Karpas-422 (cell line): ENCODE measurements at places on chromosomes 3 and 15.

- DNase-seq: peak; percentile 78
Observed at GRCh38 chr15:56468401-56468800, 3.5 kb upstream of the MNS1 start.

DNA sequence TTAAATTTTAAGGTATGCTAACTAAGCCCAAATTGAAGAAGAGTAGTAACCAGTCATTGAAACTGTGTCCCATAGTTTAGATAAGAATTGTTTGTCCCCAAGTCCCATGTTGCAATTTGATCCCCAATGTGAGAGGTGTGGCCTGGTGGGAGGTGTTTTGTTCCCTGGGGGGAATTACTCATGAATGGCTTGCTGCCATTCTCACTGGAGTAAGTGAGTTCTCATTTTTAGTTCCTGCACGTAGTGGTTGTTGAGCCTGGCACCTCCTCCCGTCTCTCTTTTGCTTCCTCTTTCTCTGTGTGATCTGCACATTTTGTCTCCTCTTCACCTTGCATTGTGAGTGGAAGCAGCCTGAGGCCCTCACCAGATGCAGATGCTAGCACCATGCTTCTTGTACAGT, 1271.0 kb downstream of the NSUN3 start:
- DNase-seq: no peak

DNA sequence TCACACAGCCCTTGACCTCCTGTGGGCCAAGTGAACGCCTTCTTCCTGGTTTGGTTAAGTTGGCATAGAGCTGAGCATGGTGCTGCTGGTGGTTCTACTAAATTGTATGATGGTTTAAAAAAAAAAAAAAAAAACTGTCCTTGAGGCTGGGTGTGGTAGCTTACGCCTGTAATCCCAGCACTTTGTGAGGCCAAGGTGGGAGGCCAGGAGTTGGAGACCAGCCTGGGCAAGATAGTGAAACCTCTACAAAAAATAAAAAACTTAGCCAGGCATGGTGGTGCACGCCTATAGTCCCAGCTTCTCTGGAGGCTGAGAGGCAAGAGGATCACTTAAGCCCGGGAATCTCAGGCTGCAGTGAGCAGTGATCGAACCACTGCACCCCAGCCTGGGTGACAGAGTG, 58.9 kb upstream of the FLNB start:
- no peak for DNase-seq

GRCh38 chr15:72735111-72735510, 48.4 kb downstream of the ADPGK start:
- DNase-seq: no peak

- DNase-seq: no peak
Observed at GRCh38 chr15:48946074-48946839, 17.5 kb downstream of the SHC4 start.

DNA sequence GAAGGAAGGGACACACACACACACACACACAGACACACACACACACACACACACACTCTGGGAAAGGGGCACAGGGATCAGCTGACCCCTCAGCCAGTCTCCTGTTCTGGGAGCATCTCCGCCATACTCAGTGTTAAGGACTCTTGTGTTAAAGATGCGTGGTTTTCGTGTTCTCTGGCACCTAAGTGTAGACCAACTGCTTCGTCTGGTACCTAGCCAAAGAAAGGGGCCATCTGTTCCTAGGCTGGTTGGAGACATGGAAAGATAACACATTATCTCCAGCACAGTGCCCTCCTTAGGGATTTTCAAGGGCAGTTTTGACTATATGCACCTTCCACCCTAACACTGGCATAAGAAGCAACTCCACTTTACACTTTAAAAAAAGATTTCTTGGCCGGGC, 65.1 kb downstream of the EPHB1 start:
- DNase-seq: no peak

DNA sequence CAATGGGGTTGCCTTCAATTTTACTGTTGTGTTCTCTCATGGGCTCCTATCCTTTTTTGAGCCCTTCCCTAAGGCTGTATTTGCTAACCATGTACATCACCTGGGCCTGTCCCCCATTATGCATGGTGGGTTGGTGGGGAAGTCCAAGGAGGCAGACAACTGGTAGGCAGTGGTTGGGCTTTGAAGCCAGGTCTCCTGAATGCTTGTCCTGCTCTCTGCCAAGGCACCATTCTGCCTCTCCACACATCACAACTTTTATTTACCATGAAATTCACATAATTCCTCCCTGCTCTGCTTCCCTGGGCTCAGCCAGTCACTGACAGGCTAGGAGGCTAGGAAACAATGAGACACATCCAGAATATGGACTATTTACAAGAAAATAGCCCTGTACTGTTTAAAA, 41.0 kb upstream of the COPB2 start:
- no peak for DNase-seq

GRCh38 chr15:82275410-82275809, 12.8 kb downstream of the SAXO2 start:
- no peak for DNase-seq

DNA sequence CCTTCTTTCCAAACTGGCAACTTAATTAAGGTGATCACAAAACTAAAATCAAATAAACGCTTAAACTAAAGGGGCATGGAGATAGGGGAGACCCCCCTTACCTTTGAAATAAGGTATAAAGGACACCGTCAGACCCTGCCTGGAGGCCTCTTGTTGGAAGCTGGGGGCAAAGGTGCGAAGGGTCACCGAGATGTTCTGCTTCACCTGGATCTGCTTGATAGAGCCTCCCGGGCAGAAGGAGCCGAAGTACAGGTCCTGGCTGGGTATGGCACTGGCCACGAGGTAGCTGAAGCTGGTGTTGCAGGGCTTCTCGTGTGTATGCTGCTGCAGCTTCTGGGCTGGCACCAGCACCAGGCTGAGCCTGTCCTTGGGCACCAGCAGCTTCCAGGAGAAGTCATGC, 53.0 kb downstream of the CDCP1 start:
- DNase-seq: no peak

DNA sequence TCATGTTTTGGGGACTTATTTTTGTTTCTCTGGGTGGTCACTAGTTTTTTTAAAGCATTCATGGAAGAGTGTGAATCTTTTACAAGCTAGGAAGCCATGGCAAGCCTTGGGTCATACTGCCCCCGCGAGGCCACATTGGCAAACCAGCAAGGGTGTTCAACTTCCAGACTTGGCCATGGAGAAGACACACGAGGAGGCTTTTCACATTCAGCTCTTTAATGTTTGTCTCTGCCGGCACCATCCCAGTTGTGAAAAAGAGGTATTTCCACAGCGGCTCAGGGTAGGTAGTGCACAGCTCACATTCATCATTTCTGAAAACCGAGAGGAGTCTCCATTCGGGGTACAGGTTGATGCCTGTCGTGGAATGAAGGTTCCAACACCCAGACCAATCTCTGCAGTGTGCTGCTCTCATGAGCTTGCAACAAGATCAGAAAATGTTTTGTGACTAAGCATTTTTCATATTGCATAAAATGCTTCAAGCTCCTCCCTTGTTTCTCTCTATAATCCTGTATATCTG, 7.7 kb downstream of the CCR5 start:
- DNase-seq: peak; percentile 90
